ENCODE measurements at places on chromosomes 1 and 21. TPM values are rescaled to one million over a fixed set of nuclear protein-coding genes. Genes with fewer than 3 reads are reported as not detected.

GRCh38 chr1:152497273-152497672 lies 13.3 kb upstream of the LCE5A start:
- peak; percentile 57 for DNase-seq

DNA sequence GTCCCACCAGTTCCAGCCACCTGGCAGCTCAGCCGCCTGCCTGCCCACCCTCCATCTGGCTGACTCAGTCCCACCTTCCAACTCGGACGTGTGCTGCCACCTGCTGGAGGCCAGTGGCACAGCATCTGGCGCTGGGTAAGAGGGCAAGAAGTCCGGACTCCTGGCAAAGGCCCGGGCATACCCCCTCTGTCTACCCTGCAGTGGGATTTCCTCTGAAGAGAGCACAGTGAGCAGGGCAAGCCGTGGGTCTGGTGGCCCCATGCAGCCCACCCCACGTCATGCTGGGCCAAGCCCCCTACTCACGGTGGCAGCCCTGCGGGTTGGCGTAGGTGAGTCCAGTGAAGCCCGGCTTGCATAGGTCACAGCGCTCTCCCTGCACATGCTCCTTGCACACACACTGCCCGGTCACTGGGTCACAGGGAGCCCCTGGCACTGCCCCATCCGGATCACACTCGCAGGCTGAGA lies 24.5 kb downstream of the LAMB3 start:
- DNase-seq: peak; percentile 90

NEGR1 gene
- total RNA-seq: under 0.01 TPM

DNA sequence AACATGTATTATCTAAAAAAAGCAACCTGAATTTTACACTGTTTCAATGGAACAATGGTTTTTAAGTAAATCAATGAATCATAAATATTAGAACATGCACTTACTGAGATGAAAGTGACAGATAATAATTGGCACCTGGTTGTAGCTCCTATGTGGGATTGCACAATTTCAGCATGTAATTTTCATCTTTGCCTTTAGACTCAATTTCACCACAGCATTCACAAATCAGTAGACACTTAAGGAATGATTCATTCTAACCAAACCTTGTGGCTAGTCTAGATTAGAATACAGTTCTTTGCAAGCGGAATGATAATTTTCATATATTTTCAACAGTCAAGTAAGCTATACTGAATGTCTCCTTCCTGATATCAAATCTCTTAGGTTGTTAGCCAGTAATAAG lies 853.4 kb downstream of the KCNT2 start:
- DNase-seq: no peak

DNA sequence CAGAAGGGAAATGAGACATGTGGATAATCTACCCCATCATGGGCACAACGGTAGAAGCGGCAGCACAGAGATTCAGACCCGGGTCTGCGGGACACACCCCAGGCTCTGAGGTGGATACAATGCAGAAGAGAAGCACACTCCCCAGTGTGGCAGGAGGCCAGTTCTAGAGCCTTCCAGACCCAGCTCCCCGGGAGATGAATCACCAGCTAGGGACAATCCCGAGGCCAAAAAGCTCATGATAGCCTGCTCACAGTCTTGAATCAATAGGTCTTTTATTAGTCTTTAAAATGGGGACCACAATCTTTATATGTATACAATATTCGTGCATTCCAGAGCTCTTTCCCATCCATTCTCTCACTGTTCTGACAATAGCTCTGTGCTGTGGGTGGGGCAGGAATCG lies 57.3 kb upstream of the DIRAS3 start:
- peak; percentile 17 for DNase-seq

CEP104 gene
- 23.8 TPM for total RNA-seq

RHBG gene
- total RNA-seq: not detected

DNA sequence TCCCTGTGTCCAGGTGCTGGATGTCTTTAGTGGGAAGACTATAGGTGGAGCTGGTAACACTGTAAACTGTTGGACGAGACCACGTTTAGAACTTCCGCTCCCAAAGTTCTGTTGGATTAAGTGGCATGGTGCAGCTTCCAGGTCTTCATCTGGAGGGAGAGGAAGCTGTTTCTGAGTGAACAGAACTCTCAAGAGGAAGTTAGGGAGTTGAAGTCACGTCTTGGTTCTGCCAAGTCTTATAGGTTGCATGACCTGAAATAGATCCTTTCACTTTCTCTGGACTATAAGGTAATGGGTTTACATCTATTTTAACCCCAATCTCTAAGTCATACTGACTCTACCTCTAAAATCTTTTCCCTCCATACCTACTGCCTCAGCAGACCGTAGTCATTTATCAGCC lies 97.4 kb upstream of the TNR start:
- no peak for DNase-seq

CELA3B gene
- total RNA-seq: not detected

DNA sequence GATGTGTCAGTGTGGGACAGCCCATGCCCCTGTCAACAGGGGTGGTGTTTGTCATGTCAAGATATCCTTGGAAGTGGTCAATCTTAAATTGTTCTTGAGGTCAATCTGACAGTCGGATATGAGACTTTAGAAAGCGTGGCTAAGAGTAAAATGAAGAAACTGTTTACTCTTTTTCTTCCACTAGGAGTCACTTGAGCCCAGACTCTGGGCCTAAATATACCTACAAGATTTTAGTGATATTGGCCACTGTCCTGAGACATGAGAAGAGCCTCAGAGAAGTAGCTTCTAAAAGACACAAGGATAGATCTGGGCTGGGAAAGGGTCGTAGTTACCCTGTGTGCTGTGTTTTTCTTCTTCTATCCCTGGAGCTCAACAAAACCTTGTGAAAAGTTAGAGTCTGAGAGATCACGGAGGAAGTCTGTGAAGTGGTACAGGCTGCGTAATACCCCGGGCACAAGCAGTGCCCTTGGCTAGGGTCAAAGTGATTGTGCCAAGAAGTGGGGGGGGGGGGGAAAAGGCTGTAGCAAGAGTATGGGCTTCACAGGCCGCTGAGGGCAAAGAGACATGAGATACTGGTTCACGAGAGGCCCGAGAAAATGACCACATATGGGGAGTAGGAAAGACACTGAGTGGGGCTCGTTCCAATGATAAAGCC lies 355.2 kb upstream of the GREM2 start:
- peak; percentile 39 for DNase-seq

- DNase-seq: peak; percentile 82
These were observed 56.7 kb downstream of the PLPP3 start for GRCh38 chr1:56522680-56523079.

SLAMF9 gene
- total RNA-seq: not detected

DNA sequence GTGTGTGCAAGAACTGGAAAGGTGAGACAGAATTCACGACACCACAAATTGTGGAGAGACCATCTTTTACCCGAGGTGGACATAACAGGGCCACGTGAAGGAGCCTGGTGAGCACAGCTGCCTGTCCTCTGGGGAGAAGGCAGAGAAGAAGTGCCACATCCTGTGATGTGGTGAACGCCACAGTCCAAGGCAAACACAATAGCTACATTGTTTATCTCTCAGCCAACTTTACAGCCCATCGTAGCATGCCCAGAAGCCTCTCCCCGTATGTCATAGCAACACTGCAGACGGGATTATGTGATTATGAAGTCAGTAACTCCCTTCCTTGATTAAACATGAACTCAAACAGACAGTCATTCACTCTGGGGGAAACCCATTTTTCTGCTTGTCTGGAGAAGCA lies 612.2 kb downstream of the SMYD3 start:
- DNase-seq: no peak

All from dermis blood vessel endothelial cell (primary cell).